ENCODE measurements at places on chromosomes 2 and 18.
A peak's percentile ranks its signal among the peaks of the same experiment; 100 is the strongest.

DNA sequence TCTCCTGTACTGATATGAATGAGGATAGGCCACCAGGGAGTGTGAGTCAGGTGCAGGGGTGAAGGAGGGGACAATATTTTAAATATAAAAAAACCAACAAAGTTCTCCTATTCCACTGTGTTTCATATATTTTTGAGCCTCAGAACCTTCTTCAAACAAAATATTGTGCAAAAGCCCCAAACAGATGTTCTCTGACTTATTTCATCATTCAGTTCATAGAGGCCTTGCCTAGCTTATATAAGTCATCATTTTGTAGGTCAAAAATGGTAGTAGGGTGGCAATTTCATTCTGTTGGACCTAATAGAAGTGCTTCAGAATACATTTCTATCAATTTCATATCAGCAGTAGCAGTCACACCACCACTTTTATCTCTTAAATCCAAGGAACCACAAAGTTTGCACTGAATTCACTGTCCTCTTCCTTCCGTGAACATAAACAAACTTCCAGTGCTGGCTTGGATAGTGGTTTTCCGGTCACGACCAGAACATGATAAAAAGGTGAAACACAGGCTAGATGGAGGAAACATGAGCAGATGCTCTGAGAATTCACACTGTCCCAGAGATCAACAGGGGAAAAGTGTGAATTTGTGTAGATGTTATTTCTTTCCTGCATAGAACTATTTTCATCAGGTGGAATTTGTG is 99.1 kb downstream of the EN1 start:
- DNase-seq: no peak

DNA sequence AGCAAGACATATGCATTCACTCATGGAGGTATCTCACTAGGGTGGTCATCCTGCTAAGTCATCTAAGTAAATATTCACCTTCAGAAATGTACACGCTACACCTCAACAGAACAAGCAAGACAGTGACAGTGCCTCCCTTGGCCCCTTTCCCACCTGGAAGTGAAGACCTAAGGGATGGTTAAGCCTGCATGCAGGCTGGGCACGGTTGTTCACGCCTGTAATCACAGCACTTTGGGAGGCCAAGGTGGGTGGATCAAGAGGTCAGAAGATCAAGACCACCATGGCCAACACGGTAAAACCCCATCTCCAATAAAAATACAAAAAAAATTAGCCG is 4.4 kb downstream of the LIMS2 start:
- no peak for DNase-seq

DNA sequence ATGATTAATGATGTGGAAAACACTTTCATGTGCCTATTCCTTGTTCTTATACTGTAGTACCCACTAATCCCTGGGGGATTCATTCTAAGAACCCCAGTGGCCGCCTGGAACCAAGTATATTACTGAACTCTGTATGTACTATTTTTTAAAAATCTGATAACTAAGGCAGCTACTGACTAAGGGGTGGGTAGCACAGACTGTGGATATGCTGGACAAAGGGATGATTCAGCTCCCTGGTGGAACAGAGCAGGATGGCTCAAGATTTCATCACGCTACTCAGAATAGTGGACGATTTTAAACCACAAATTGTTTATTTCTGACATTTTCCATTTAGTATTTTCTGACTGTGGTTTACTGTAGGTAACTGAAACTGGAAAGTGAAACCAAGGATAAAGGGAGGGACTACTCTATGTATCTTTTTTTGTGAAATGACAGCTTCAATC is 41.8 kb upstream of the CDC42EP3 start:
- DNase-seq: no peak

DNA sequence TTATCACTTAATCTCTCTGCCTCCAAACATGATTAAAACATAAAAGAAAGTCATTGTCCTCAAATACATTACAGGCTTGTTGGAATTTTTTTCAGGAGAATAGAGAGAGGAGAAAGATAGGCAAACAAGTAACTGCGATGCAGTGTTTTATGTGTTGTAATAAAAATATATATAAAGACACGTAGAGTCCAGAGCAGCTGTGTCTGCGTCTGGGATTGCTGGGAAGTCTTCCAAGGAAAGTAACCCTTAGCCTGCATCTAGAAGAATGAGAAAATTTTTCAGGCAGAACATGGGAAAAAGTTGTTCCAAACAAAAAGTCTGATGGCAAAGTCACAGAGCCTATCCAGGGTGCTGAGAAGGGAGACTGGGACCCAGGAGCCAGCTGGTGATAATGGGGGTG is 91.8 kb upstream of the ST6GAL2 start:
- DNase-seq: no peak

DNA sequence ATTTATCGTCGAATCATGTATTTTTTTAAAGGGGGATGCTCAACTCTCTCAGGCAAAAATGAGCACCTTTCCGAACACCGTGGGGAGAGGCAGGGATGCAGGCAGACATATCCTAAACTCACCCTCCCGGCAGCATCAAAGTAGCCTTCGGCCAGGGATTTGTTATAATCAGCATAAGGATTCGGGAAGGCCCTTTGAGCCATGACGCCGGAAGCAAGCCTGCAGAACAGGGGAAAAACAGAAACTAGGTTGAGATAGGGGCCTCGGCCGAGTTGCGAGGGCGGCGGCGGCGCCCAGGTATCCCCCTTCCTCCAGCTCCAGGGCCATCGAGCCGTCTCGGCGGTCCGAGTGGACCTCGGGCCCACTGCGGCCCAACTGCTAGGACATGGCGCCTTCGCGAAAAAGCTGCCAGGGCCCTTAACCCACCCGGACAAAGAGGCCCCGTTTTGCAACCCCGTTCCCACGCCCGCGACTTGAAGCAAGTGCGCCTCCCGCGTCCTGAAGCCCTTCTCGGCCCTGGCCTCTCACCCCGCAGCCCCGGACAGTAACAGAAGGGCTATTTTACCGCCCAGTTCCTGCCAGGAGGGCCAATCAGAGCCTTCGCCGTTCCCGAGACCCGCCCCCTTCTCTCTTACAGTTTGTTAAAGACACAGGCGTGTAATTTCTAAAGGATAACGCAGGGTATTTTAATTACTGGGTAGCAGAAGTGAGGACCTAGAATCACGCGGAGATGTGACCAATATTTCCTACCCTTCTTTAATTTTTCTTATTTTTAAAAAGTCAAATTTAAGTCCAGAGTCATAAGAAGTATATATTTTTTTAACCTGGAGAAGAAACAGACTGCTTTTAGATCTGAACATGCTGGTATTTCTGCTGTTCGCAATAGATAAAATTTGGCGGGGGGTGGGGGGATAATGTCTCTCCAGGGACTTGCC is at the start of gene LANCL1:
Gene LANCL1, minus strand, starts transcription at position 566 of the 935 bp plus-strand sequence. Its CDS starts 363 bp downstream, at position 203.
- peak; percentile 86 for DNase-seq

DNA sequence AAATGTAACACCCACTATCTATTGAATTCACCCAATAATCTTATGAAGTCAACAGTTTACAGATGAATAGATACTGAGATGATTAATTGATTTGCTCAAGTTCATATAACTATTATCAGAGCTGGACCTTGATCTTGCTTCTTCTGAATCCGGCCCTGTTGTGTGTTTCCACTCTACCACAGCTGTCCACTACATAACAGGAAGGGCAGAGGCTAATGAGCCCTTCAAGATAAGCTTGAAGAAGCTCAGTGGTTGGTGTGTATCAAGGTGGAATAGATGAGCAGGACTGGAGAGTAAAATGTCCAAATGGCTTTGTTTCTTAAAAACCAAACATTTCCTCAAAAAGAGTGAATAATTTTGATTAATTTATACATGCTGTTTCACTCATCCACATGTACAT is 56.4 kb upstream of the ITGB6 start:
- DNase-seq: no peak

- no peak for DNase-seq
Observed at GRCh38 chr18:39072970-39073369, 1507.4 kb upstream of the CELF4 start.

DNA sequence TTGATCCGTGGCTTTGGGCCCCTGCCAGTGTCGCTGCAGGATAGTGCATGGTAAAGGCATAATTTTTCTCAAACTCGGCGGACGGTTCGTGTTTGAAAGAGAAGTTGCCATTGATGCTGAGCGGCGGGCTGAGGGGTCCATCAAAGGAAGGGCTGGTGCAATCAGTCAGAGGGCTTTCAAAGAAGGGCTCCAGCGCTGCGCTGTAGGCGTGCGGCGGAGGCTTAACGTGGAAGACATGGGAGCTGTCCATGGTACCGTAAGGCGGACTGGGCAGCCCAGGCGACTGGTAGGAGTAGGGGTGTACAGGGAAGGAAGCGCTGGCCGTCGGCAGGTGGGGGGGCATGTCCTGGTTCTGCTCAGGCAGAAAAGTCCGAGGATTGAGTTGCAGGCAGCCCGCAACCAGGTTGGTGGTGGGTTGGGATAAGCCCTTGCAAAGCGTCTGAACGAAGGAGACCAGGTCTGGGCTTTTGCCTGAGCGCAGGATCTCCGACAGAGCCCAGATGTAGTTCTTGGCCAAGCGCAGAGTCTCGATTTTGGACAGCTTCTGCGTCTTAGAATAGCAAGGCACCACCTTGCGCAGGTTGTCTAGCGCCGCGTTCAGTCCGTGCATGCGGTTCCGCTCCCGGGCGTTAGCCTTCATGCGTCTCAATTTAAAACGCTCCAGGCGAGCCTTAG is 2.3 kb downstream of the NEUROD1 start:
- DNase-seq: no peak

GRCh38 chr2:217757108-217757463 is 245.7 kb downstream of the TNS1 start:
- DNase-seq: no peak

- DNase-seq: peak; percentile 4
Observed at GRCh38 chr2:100730290-100730868, 89.6 kb upstream of the NPAS2 start.

GRCh38 chr2:240528406-240529040 is 29.3 kb downstream of the ANKMY1 start:
- no peak for DNase-seq

Measured in NCI-H446 (cell line).